Kasumi-1 (cell line): ENCODE measurements at places on chromosomes 5 and 9.

GRCh38 chr5:135140446-135141204 lies 106.6 kb upstream of the PITX1 start:
- peak; percentile 9 for DNase-seq

GRCh38 chr5:133967698-133968203 lies 674 bp downstream of the C5orf15 start:
- DNase-seq: no peak

DNA sequence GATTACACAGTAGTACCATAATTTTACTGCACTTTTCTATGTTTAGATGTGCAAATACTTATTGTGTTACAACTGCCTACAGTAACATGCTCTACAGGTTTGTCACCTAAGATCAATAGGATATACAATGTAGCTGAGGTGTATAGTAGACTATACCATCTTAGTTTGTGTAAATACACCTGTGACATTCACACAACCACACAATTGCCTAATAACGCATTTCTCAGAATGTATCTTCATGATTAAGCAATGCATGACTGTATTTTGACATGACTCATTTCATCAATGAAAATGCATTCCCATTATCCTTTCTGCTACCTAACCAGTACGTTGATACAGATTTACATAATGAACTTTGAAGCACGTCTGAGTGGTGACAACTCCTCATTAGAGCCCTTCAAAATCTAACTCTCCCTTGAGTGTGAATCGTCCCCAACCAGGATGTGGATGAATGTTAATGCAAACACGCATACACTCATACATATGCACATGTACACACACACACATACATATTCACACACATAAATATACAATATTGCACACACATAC lies 28.4 kb downstream of the GZMK start:
- no peak for DNase-seq

DNA sequence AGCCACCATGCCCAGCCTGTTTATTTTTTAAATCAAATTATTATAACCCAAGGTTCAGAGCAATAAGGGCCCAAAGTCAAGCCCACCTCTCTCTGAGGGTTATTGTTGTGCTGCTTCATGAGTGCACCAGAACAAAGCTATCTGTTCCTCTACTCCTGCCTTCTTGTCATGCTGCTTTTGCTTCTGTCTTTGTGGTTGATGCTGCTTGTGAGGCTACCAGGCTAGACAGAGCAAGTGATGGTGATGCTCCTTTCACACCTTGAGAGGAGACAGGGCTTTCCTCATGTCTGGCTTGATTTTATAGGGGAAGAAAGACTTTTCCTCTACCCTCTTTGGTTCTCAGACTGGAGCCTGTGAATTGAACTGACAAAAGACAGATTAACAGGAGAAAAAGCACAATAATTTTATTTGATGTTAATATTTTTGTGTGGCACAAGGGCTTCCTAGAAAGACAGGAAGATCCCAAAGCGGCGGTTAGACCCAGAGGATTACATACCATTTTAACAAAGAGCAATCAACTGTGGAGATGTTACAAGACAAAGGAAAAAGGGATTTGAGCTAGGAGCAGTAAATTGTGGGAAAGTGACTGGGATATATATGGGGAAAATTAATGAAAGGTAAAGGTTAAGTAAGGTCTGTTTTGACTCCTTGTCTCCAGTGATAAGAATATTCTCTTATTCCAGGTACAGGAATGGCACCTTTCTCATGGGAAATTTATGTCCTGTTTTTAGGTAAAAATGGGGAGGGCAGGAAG lies 4.4 kb upstream of the CD180 start:
- DNase-seq: no peak

GRCh38 chr5:15575666-15576065 lies 75.7 kb downstream of the FBXL7 start:
- DNase-seq: no peak

DNA sequence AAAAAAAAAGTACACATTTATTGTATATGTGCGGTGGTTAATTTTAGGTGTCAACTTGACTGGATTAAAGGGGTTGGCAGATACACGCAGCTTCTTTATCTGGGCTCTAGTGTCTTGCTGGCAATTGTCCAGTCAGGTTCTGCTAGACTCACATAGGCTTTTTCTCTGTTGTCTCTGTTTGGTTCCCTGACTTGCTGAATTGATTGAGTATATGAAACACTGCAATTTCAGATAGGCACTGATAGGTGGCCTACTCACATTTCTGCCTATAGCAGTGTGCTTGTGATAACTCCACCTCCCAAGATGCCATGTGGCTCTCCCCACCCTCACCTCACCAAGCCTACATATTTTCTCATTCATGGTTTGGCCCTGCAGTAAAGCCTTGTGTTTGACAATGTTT lies 52.5 kb downstream of the AOPEP start:
- no peak for DNase-seq

- no peak for DNase-seq
These were observed 86.7 kb upstream of the NFIB start for GRCh38 chr9:14400658-14400995.

DNA sequence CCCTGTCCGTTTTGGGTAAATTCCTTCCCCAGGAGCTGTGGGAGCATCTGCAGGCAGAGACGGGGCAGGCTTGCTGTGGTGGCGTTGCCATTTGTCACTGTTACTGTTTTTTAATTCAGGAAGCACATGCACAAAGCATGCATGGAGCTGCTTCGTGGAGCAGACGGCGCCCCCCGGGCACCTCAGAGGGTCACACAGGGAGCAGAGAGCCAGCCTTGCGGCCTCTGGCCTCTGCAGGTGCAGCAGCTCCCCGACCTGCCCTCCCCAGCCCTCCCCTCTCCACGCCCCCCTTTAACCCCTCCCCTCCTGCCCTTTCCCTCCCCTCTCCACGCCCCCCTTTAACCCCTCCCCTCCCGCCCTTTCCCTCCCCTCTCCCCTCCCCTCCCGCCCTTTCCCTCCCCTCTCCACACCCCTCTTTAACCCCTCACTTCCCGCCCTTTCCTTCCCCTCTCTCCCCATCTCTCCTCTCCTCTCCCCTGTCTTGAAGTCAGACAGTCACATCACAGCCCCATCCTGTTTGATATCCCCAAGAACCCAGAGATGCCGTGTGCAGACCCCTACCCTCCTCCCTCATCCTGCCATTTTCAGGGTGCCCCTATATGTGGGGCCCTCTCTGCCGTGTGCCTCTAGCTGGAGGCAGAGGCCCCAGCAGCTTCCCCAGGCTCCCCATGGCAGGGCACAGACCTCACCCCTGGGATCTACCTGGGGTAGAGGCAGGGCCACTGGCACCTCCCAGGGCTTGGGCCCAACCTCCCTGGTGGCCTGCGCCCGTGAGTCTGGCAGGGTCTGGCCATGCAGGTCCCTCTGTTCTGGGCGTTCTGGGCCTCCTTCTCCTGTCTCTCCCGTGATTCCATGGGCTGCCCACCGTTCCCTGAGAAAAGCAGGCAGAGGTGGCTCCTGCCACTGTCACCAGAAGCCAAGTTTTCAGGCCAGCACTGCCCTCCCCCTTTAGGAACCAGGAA lies 29.6 kb upstream of the UBAC1 start:
- no peak for DNase-seq

GRCh38 chr9:114047717-114048116 lies 30.4 kb downstream of the AMBP start:
- peak; percentile 4 for DNase-seq

DNA sequence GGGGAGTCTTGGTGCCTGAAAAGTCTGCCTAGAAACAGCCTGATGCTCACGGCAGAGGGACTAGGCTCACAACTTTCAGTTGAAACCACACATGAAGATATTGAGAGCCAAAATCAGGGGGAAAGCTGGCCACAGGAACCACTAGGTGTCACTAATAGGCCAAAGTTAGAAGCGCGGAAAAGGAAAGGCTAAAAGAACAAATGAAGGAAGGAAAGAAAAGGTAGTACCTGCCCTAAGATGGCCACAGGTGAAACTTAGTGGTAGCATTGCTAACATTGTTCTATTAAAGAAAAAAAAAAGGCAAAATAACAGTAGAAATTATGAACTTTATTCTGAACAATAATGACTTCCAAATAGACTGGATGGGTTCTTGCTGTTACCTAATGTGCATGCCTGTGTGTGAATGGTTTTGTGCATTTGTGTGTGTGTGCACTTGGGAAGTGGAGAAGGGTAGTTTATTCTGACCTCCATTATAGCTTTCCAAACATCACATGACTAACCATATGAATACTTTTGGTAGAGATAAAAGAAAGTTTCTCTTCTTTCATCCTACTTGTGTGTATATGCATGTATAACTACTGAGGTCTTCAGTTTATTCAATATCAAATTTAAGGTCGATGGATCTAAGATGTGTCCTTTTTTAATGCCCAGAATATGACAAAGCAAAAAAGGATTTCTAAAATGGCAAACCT lies 2.1 kb upstream of the RFESD start:
- peak; percentile 71 for DNase-seq
